ENCODE measurements at places on chromosomes 16 and 17.

DNA sequence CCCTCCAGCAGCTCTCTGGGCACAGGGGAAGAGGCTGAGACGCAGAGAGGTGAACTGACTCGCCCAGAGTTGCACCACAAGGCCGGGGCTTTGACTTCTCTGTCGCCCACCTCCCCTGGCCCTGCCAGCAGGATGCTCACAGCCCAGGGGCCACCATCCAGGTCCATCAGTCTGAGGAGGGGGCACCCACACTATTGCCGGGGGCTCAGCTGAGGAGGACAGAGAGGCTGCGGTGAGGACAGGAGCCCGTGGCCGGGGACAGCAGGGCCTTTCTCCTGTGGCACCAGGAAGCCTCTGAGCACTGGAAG, 32.6 kb downstream of the KDM8 start:
- DNase-seq, result no peak

DNA sequence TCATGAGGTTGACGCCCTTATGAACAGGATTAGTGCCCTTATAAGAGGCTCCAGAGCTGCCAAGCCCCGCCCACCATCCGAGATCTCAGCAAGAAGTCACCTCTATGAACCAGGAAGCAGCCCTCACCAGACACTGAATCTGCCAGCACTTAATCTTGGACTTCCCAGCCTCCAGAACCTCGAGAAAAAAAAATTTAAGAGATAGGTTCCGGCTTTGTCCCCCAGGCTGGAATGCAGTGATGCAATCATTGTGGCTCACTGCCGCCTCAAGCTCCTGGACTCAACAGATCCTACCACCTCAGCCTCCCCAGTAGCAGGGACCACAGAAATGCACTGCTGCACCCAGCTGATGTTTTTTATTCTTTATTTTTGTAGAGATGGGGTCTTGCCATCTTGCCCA, 22.5 kb upstream of the ADCY9 start:
- DNase-seq, result no peak

DNA sequence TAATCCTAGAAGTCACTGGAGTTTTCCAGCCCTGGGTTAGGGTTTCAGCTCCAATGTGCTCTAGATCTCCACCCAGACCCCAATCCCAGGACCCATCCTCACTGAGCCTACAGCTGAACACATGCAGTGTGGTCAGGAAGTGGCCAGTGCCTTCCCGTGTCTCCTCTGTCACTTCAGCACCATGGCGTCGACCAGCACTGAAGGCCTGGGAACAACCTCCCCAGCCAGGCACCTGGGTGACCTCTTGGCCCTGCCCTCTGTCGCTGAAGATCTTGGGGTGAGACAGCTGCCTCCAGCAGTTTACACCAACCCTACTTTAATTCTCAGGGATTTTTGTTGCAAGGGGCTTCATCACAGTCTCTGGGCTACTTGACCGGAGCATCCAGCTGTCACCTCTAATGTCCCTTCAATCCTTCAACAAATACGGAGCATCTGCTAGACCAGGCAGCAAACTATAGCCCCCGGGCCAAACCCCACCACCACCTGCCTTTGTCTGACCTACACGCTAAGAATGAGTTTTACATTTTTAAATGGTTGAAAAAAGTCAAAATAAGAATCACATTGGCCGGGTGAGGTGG, 18.0 kb upstream of the GSG1L start:
- no peak for DNase-seq

DNA sequence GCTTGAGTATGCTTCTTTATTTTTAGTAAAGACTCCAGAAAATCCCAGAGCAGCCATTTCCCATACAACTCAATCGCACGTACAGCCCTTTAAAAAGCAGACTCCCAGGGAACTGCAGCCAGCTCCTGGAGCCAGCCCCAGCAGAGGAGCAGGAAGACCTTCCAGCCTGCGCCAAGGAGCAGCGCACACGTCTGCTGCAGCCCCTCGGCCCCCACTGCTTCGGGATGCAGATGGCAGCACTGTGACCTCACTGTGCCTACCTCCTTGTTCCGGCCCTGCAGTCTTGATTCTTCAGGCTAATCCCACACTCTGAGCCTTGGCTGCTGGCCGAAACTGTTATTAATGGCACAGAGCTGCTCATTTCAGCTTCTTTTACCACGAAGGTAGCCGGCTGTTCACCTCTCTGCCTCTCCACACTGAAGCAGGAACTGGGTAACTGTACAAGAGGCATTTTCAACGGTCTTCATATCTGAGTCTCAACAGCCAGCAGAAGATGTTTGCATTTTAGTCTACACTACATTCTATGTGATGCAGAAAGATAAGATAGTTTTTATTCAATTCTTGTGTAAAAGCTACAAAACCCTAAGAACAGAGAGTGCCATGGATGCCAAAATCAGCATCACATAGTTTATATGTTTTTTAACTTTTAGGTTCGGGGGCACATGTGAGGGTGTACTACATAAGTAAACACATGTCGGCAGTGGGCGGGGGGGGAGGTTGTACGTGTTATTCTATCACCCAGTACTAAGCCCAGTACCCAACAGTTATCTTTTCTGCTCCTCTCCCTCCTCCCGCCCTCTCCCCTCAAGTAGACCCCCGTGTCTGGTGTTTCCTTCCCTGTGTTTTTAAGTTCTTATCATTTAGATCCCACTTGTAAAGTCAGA, 130.9 kb downstream of the ANKRD11 start:
- DNase-seq, result no peak

DNA sequence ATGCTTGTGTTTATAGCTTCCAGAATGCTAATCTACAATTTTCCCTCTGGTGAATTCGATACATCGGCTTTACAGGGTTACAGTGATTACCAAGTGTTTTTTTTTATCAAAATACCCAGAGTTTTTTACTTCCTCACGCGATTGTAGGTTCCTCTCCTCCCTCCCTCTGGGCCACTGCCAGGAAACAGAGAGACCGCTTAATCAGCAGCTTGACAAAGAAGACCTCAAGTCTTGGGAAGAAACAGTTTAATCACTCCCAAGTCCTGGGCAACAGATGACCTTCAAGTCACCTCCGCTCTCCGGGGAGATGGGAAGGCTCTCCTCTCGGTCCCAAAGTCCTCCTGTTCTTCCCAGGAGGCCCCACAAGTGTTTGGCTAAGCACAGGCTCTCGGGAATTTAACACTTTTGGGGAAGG, 23.5 kb downstream of the SMTNL2 start:
- DNase-seq, result peak; percentile 90

DNA sequence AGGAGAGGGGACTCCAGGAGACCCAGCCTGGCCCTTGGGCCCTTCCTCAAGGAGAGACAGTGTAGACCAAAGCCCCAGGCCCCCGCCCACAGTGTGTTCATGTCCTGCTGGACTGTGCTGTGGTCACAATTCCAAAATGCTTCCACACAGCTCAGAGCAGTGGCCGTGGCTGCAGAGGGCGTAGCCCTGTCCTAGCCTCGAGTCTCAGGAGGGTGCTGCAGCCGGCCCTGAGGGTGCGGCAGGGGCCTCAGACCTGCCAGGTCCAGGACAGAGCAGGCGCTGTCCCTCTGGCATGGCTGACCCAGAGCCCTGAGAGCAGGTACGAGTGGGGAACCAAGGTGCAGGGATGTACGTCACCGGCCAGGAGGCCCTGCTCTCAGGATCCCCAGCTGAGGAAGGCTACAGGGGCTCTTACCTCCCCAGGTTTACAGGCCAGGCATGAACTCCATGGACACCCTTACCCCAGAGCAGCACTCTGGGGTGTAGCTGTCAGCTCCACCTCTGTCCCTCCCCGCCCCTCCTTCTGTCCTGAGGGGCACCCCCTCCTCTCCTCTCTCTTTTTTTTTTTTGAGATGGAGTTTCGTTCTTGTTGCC, 7.3 kb downstream of the DBNDD1 start:
- no peak for DNase-seq

- DNase-seq, result no peak
Measured at GRCh38 chr16:21194771-21195301, 16.5 kb downstream of the ZP2 start.

DNA sequence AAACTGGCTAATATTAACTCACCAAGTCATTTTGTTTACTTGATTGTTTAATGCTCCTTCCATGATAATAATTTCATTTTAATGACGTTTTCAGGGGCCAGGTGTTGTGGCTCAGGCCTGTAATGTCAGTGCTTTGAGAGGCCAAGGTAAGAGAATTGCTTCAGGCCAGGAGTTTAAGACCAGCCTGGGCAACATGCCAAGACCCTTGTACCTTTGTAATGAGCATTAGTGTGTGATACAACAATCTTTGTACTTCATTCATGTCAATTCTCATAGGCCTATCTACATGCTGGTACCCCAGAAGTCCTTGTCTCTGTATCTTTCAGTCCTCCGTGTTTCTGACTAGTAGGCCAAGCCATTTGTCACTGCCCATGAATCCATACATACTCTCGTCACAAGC, 296.9 kb downstream of the ZFHX3 start:
- DNase-seq, result no peak

DNA sequence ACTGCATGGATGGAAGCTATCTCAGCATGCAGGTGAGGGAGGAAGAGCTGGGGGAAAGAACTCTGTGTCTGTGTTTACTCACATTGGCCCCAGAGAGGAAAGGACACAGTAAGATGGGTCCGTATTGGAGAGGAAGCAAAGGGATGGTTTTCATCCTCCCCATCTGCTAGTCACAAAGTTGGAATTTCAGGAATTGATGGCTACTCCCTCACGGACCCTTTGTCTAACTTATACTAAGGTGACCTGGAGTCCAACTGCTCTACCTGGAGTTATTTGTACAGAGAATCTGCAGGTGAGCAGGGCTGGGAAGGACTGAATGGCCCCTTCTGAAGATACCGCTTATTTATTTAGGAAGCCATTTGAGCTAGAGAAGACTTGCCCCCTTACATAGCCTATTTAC, 55.1 kb downstream of the WNT3 start:
- DNase-seq, result no peak

DNA sequence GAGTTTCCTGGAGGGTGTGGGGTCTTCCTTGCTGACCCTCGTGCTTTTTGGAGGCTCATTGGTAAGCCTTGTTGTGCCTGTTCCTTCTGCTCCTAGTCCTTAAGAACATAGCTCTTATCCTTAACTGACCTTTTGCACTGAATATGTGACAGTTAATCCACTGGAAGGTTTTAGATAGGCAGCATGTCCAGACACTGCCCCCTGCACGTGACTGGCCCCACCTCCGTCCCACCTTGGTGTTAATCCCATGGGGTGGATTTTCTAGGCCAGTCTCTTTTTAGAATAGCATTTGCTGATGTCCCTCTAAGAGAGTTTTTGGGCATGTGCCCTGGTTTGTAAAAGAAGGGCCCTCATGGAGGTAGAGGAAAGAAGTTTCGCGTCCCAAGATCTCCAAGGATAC, 58.3 kb downstream of the RBFOX1 start:
- DNase-seq, result no peak

DNA sequence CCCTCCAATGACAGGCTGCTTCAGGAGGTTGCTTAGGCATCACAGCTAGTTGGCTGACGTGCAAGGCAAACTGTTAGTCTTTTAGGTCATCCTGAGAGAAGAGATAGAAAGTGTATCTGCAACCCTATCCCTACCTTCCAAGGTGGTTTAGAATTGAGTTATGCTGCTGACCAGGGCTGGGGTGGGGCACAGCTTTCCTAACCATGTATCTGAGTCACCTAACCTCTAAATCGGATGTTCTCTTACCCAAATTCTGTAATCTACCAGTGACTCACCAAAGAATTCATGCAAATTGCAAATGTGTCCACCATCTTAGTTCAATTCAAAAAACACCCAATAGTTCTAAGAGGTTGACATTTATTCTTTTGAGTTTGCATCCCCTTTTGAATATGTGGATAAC, 107.2 kb upstream of the DYNLRB2 start:
- DNase-seq, result no peak

- no peak for DNase-seq
Measured at GRCh38 chr17:55296171-55296695, 31.5 kb downstream of the HLF start.

- DNase-seq, result no peak
Measured at GRCh38 chr17:27240086-27240801, 53.7 kb upstream of the WSB1 start.

GRCh38 chr16:62503073-62503472, 466.8 kb upstream of the CDH8 start:
- DNase-seq, result no peak

GRCh38 chr17:66952031-66952524, 12.4 kb upstream of the CACNG4 start:
- no peak for DNase-seq

DNA sequence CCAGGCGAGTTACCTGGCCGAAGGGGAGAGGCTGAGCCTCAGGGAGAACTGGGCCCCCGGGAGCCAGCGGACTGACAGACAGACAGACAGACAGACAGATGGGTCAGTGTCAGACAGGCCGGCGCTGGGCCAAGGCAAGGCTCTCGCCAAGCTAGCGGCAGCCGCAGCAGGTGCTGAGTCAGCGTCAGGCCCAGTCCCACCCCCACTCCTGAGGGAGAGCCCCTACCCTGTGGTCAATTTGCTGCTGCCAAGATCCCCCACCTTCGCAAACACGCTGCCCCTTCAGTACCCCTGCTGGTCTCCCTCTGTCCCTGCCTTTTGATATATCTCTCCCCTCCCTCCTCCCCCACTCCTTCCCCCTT, 1.5 kb downstream of the FGF11 start:
- peak; percentile 72 for DNase-seq

GRCh38 chr16:87846705-87847466, 22.4 kb downstream of the SLC7A5 start:
- DNase-seq, result no peak

DNA sequence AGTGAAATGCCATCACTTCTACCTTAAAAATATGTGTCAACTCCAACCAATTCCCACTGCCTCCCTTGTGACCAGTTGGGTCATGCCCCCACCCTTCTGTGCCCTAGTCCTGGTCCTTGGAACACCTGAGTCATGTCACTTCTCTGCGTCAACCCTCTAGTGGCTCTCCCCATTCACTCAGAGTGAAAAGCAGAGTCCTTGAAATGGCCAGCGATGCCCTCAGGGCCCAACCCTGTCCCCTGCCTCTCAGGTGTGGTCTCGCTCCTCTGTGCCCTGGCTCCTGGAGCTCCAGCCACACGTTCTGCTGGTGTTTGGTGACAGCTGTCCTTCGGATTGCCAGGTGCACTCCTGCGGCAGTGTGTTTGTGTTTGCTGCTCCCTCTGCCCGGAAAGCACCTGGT, 89.2 kb downstream of the SPECC1 start:
- no peak for DNase-seq

- no peak for DNase-seq
Measured at GRCh38 chr16:64312980-64313379, 808.9 kb downstream of the CDH11 start.

DNA sequence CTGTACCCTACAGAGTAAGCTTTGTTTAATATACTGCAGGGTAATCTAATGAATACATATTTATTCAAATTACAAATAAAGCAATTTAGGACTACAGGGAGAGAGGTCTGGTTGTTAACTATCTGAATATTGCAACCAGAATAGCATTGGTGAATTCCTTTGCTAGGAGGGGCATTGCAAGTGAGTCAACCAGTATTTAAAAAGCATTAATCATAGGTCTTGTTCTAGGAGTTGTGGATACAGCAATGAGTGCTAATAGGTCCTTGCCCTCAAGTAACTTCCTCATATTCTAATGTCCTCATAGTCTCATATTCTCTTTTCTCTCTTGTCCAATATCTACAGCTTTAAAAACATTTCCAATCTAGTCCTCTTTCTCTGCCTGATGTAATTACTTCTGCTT, 531.4 kb downstream of the CDH11 start:
- DNase-seq, result no peak

GRCh38 chr16:5003828-5004227, 29.9 kb downstream of the NAGPA start:
- DNase-seq, result no peak

Measured in suppressor macrophage treated with lipopolysaccharide for 1 hour (primary cell).